ENCODE measurements at places on chromosomes 12 and 14. TPM values are rescaled to one million over a fixed set of nuclear protein-coding genes. Genes with fewer than 3 reads are reported as not detected.

SIX4 gene
- 1.8 TPM for polyA plus RNA-seq

SPTB gene
- 0.03 TPM for polyA plus RNA-seq

CLMN gene
- 0.72 TPM for polyA plus RNA-seq

OTOGL gene
- polyA plus RNA-seq = 0.76 TPM

DIO3 gene
- not detected for polyA plus RNA-seq

AGAP2 gene
- polyA plus RNA-seq = 0.05 TPM

KCNC2 gene
- not detected for polyA plus RNA-seq

VPS33A gene
- 13.5 TPM for polyA plus RNA-seq

EFCAB11 gene
- 2.8 TPM for polyA plus RNA-seq

MLEC gene
- polyA plus RNA-seq = 28.4 TPM

ARMH4 gene
- 1.1 TPM for polyA plus RNA-seq

AQP2 gene
- not detected for polyA plus RNA-seq

SLC5A8 gene
- polyA plus RNA-seq = not detected

TRIM9 gene
- polyA plus RNA-seq = not detected

NPAS3 gene
- 0.06 TPM for polyA plus RNA-seq

GALC gene
- polyA plus RNA-seq = 12.4 TPM

COL2A1 gene
- polyA plus RNA-seq = not detected

CEP128 gene
- polyA plus RNA-seq = 0.91 TPM

GLI1 gene
- polyA plus RNA-seq = 0.10 TPM

UNC79 gene
- not detected for polyA plus RNA-seq

CSRNP2 gene
- 24.2 TPM for polyA plus RNA-seq

SERPINA10 gene
- not detected for polyA plus RNA-seq

ASB2 gene
- polyA plus RNA-seq = not detected

FGF6 gene
- polyA plus RNA-seq = not detected

MED13L gene
- polyA plus RNA-seq = 27.4 TPM

KRT83 gene
- not detected for polyA plus RNA-seq

CLEC4A gene
- 0.52 TPM for polyA plus RNA-seq

CRIP1 gene
- 3.0 TPM for polyA plus RNA-seq

LPAR5 gene
- polyA plus RNA-seq = 0.23 TPM

KLRC3 gene
- not detected for polyA plus RNA-seq

CLEC4E gene
- polyA plus RNA-seq = not detected

DTX1 gene
- polyA plus RNA-seq = 0.11 TPM

AQP6 gene
- not detected for polyA plus RNA-seq

LRIG3 gene
- 43.8 TPM for polyA plus RNA-seq

CMTM5 gene
- polyA plus RNA-seq = not detected

FAR2 gene
- polyA plus RNA-seq = 30.1 TPM

BCDIN3D gene
- 1.8 TPM for polyA plus RNA-seq

IL26 gene
- not detected for polyA plus RNA-seq

ADGRD1 gene
- 0.07 TPM for polyA plus RNA-seq

SLC25A21 gene
- polyA plus RNA-seq = 0.98 TPM

NTS gene
- not detected for polyA plus RNA-seq

PTPN6 gene
- 0.38 TPM for polyA plus RNA-seq

PAX9 gene
- 0.48 TPM for polyA plus RNA-seq

FAIM2 gene
- 0.22 TPM for polyA plus RNA-seq

ACRBP gene
- 5.7 TPM for polyA plus RNA-seq

NXPH4 gene
- not detected for polyA plus RNA-seq

WIF1 gene
- not detected for polyA plus RNA-seq

Measured in endothelial cell of umbilical vein (primary cell).